A673 (cell line): ENCODE measurements at places on chromosomes 1 and 21.
A peak's percentile ranks its signal among the peaks of the same experiment; 100 is the strongest.

GRCh38 chr21:41246808-41247207 is 69.8 kb upstream of the FAM3B start:
- H3K27ac ChIP-seq = no peak overlapping the region
- no peak overlapping the region for H3K4me3 ChIP-seq
- DNase-seq = no peak
- H3K4me1 ChIP-seq = no peaks in the 10 kb centered on the region
- no peaks in the 10 kb centered on the region for H3K27me3 ChIP-seq

DNA sequence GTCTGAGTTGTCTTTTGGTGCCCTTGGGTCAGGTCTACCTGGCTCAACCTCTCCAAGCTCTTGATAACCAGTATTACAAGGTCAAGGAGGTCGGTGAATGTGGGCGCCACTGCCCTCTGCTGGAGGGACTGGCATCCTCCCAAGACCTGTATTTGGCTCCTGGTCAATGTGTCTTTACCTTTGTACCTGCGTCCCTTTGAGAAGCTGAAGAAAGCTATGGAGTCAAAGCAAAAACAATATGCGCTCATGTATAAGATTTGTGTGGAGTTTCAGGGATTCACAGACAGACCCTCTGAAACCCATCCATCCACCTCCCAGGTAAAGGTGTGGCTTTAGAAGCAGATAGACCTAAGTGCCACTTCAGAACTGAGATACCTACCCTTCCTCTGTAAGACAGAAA is 61.8 kb upstream of the NBL1 start:
- H3K4me3 ChIP-seq = no peak overlapping the region
- H3K4me1 ChIP-seq = no peaks in the 10 kb centered on the region
- H3K27ac ChIP-seq = no peak overlapping the region

GRCh38 chr1:224922404-224923164 is 6.9 kb upstream of the DNAH14 start:
- no peak overlapping the region for H3K27ac ChIP-seq
- peak; percentile 47 for DNase-seq
- no peaks in the 10 kb centered on the region for H3K27me3 ChIP-seq
- no peaks in the 10 kb centered on the region for H3K4me1 ChIP-seq

- H3K36me3 ChIP-seq = no peaks in the 10 kb centered on the region
- no peak for DNase-seq
- no peak overlapping the region for H3K27ac ChIP-seq
These were observed 64.3 kb downstream of the TMEM53 start for GRCh38 chr1:44609768-44610526.

GRCh38 chr1:180366371-180367068 is 135.9 kb downstream of the ACBD6 start:
- DNase-seq = no peak
- H3K36me3 ChIP-seq = no peaks in the 10 kb centered on the region
- no peak overlapping the region for H3K4me3 ChIP-seq
- H3K27me3 ChIP-seq = no peaks in the 10 kb centered on the region

DNA sequence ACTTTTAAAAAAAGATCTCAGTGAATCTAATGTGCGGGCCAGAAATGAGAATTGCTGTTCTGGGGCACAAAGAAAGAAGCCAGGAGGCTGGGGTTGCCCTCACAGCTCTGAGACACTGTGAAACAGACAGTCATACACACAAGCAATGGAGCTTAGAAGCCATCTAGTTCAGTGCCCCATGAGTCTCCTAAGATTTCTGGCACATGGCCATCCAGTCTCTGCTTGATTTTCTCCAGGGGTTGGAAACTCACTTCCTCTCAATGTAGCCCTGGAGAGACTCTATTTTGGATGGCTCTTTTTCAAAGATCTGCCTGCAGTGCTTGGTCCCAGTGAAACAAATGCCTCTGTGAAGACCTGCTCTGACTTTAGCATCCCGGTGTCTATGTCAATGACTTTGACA is 38.6 kb downstream of the KCNN3 start:
- no peak overlapping the region for H3K27ac ChIP-seq
- H3K36me3 ChIP-seq = no peaks in the 10 kb centered on the region
- H3K4me3 ChIP-seq = no peak overlapping the region
- peak; percentile 43 for DNase-seq

GRCh38 chr1:149846593-149847466 is 52.5 kb upstream of the BOLA1 start:
- peak overlapping the region; percentile 9 for H3K27ac ChIP-seq
- H3K27me3 ChIP-seq = no peaks in the 10 kb centered on the region
- peaks cover 27% of the 10 kb centered on the region for H3K4me1 ChIP-seq
- DNase-seq = no peak
- no peak overlapping the region for H3K4me3 ChIP-seq

- no peak overlapping the region for H3K4me3 ChIP-seq
- H3K27me3 ChIP-seq = no peaks in the 10 kb centered on the region
- no peak for DNase-seq
- H3K4me1 ChIP-seq = no peaks in the 10 kb centered on the region
These were observed 509.8 kb upstream of the ADAMTS5 start for GRCh38 chr21:27476696-27477095.

GRCh38 chr21:31078216-31078615 is 39.9 kb upstream of the KRTAP19-8 start:
- no peaks in the 10 kb centered on the region for H3K27me3 ChIP-seq
- H3K27ac ChIP-seq = no peak overlapping the region
- no peak overlapping the region for H3K4me3 ChIP-seq
- no peaks in the 10 kb centered on the region for H3K36me3 ChIP-seq
- DNase-seq = no peak

DNA sequence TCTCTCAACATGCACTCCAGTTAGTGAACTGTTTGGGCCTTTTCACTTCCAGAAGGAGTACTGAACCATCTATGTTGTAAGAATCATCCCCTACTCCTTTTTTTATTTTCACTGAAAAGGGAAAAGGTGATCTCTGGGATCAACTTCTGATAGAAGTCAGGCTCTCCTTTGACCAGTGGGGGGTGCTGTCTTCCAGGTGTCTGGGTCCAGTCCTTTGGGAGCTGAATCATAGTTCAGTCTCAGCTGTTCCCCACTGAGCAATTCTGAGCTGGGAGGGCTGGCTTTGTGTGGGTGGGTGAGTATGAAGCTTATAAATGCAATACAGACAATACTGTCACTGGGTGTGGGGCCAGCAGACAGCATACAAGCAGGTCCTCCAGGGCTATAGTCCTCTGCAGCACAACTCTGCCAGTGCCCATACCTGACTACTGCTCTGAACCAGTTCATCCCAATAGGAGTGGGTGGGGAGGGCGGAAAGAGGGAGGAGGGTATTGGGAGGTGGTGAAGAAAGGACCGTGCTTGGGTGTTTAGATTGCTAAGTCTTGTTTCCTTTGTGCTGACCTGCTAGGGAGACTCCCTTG is 12.5 kb upstream of the SARS1 start:
- no peak overlapping the region for H3K4me3 ChIP-seq
- peaks cover 5% of the 10 kb centered on the region for H3K4me1 ChIP-seq
- H3K27me3 ChIP-seq = no peaks in the 10 kb centered on the region
- peak; percentile 89 for DNase-seq

DNA sequence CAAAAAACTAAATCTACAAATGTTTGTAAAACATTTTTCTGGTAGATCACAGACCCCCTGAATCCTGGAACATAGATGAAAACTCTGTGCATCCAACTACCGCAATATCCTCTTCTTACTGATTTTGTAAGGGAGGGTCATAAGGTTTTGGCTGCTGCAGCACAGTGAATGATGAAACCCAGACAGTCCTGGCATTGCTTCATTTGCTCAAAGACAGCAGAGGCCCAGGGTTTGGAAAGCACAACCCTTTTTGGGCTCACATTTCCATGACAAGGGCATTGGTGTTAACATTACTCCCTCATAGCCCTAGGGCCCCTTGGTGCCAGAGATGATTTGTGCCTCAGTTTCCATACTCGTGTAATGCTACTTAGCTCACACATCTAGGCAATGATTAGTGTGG is 51.2 kb downstream of the PLXNA2 start:
- no peaks in the 10 kb centered on the region for H3K27me3 ChIP-seq
- no peak overlapping the region for H3K4me3 ChIP-seq
- H3K27ac ChIP-seq = no peak overlapping the region
- no peaks in the 10 kb centered on the region for H3K36me3 ChIP-seq

GRCh38 chr1:200909757-200910239 is 15.1 kb downstream of the INAVA start:
- H3K27ac ChIP-seq = no peak overlapping the region
- H3K4me3 ChIP-seq = no peak overlapping the region
- H3K36me3 ChIP-seq = no peaks in the 10 kb centered on the region

- DNase-seq = peak; percentile 82
- no peaks in the 10 kb centered on the region for H3K4me1 ChIP-seq
- no peaks in the 10 kb centered on the region for H3K27me3 ChIP-seq
- H3K36me3 ChIP-seq = no peaks in the 10 kb centered on the region
- no peak overlapping the region for H3K27ac ChIP-seq
These were observed 26.2 kb upstream of the ID3 start for GRCh38 chr1:23585321-23586022.

GRCh38 chr1:67652800-67653199 is 32.2 kb upstream of the GADD45A start:
- H3K4me3 ChIP-seq = no peak overlapping the region
- no peaks in the 10 kb centered on the region for H3K36me3 ChIP-seq
- no peak overlapping the region for H3K27ac ChIP-seq
- H3K4me1 ChIP-seq = no peaks in the 10 kb centered on the region
- no peak for DNase-seq

- no peak within 1 kb of the TSS for H3K27ac ChIP-seq
- peaks cover 27% of the 10 kb centered on the region for H3K27me3 ChIP-seq
- H3K4me3 ChIP-seq = peak within 1 kb of the TSS; percentile 55
- peaks cover 15% of the 10 kb centered on the region for H3K4me1 ChIP-seq
These were observed at the start of gene NTRK1 for GRCh38 chr1:156860628-156861423. Gene NTRK1 (plus strand): TSS chr1:156860865. CDS start chr1:156860935, 70 bp downstream.

- no peaks in the 10 kb centered on the region for H3K36me3 ChIP-seq
- H3K4me3 ChIP-seq = no peak overlapping the region
- no peak overlapping the region for H3K27ac ChIP-seq
- no peaks in the 10 kb centered on the region for H3K4me1 ChIP-seq
These were observed 82.8 kb downstream of the LRRC53 start for GRCh38 chr1:74429580-74429979.

GRCh38 chr21:46114963-46115362 is 17.1 kb downstream of the COL6A2 start:
- H3K27ac ChIP-seq = no peak overlapping the region
- H3K36me3 ChIP-seq = no peaks in the 10 kb centered on the region
- H3K4me3 ChIP-seq = no peak overlapping the region
- H3K27me3 ChIP-seq = no peaks in the 10 kb centered on the region

DNA sequence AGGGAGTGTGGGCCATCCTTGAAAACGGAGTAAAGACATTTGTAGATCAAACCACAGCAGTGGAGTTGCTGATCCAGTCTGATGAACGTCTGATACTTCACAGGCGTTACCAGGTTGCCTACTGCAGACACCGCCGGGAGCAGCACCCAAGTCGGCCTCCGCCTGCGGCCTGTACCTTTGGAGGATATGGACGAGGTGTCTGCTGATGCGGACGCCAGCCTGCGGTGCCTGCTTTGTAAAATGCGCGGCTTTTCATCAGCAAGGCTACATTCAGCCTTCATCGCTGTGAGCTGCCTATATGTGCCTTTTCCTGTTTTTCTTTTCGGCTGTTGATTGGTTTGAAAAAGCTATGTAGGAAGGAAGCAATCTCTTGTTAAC is 16.0 kb downstream of the SLX9 start:
- peaks cover 49% of the 10 kb centered on the region for H3K4me1 ChIP-seq
- peak overlapping the region; percentile 7 for H3K27ac ChIP-seq
- no peak for DNase-seq
- no peaks in the 10 kb centered on the region for H3K27me3 ChIP-seq

DNA sequence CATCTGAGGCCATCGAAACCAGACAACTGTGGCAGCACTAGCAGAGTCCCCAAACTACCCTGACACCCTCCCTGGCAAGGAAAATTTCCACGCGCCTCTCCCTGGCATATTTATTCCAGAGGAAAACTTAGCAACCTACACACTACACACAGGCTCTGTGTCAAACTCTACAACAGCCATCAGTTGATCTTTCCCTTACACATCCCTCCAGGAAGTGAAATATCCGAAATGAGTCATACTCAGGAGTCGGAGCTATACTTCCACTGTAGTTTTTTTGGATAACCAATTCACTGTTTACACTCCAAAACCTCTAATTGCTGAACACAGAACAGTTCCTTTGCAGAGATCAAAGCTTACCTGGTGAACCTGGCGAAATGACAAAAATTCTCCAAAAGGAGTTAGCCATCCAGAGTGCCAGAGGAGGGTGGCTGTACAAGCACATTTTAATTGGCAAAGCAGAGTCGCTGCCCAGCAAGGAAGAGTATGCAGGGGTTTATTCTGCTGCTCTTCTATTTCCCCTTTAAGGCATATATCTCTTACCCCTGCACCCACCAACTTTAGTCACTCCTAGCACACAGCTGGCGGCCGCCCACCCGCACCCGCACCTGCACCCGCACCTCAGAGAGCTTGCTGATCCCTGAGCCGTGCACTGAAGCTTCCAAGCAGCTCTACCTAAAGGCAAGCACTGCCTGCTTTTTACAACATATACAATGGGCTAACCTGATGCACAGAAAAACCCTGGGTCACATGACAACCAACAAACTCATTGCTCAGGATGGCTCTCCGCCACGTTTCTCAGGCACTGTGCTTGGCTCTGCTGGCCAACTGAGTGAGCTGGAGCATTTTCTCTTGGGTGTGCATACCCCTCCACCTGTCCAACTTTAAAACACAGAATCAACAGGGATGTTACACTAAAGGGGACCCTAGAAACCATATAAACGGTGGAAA is 54.9 kb downstream of the CAPZB start:
- DNase-seq = peak; percentile 28
- H3K27me3 ChIP-seq = no peaks in the 10 kb centered on the region
- no peaks in the 10 kb centered on the region for H3K36me3 ChIP-seq
- no peak overlapping the region for H3K27ac ChIP-seq

DNA sequence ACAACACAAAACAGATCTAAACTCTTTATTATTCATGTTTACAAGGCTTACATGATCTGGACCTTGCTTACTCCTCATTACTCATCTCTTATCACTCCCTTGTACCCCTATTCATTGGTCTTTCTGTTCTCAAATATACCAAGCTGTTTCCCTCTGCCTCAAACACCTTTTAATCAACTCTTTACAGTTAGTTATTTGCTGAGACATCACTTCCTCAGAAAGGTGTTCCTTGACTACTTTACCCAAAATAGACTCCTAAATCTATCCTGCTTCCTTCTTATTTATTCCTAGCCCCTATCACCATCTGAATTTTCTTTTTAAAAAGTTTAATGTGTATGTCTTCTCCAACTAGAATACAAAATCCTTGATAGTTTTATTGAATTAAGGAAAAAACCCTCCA is 100.6 kb upstream of the SLFNL1 start:
- H3K4me3 ChIP-seq = no peak overlapping the region
- H3K27me3 ChIP-seq = no peaks in the 10 kb centered on the region
- no peak overlapping the region for H3K27ac ChIP-seq

GRCh38 chr1:57248830-57249229 is 175.0 kb downstream of the DAB1 start:
- no peak for DNase-seq
- H3K36me3 ChIP-seq = peaks cover 2% of the 10 kb centered on the region
- no peak overlapping the region for H3K27ac ChIP-seq
- no peaks in the 10 kb centered on the region for H3K27me3 ChIP-seq
- H3K4me3 ChIP-seq = no peak overlapping the region

GRCh38 chr1:213858581-213858980 is 129.2 kb upstream of the PROX1 start:
- H3K4me3 ChIP-seq = no peak overlapping the region
- DNase-seq = no peak
- no peaks in the 10 kb centered on the region for H3K4me1 ChIP-seq
- peaks cover 72% of the 10 kb centered on the region for H3K27me3 ChIP-seq
- no peaks in the 10 kb centered on the region for H3K36me3 ChIP-seq
